ENCODE measurements at places on chromosomes 1 and 21. TPM values are rescaled to one million over a fixed set of nuclear protein-coding genes. Genes with fewer than 3 reads are reported as not detected.

The PEX14 gene
- total RNA-seq: 15.3 TPM

The IER5 gene
- 38.3 TPM for total RNA-seq

The ATAD3C gene
- total RNA-seq: not detected

The LORICRIN gene
- total RNA-seq: not detected

The GSTM1 gene
- not detected for total RNA-seq

The PRDM16 gene
- 0.18 TPM for total RNA-seq

The NUDC gene
- 130 TPM for total RNA-seq

The BARHL2 gene
- not detected for total RNA-seq

The CYP2J2 gene
- not detected for total RNA-seq

The SLC9A1 gene
- total RNA-seq: 15.9 TPM

The CFAP74 gene
- total RNA-seq: 0.06 TPM

The TTLL10 gene
- total RNA-seq: not detected

The RAB3B gene
- 4.3 TPM for total RNA-seq

The GPR89B gene
- total RNA-seq: 4.1 TPM

The WNT2B gene
- 0.20 TPM for total RNA-seq

The CD1D gene
- not detected for total RNA-seq

The CYB5RL gene
- total RNA-seq: 2.5 TPM

The PRSS38 gene
- not detected for total RNA-seq

The PLA2G2D gene
- not detected for total RNA-seq

The SLC45A1 gene
- 11.3 TPM for total RNA-seq

The ZBED6 gene
- total RNA-seq: 2.5 TPM
